ENCODE measurements at places on chromosomes 16 and 17. TPM values are rescaled to one million over a fixed set of nuclear protein-coding genes. Genes with fewer than 3 reads are reported as not detected.

DNA sequence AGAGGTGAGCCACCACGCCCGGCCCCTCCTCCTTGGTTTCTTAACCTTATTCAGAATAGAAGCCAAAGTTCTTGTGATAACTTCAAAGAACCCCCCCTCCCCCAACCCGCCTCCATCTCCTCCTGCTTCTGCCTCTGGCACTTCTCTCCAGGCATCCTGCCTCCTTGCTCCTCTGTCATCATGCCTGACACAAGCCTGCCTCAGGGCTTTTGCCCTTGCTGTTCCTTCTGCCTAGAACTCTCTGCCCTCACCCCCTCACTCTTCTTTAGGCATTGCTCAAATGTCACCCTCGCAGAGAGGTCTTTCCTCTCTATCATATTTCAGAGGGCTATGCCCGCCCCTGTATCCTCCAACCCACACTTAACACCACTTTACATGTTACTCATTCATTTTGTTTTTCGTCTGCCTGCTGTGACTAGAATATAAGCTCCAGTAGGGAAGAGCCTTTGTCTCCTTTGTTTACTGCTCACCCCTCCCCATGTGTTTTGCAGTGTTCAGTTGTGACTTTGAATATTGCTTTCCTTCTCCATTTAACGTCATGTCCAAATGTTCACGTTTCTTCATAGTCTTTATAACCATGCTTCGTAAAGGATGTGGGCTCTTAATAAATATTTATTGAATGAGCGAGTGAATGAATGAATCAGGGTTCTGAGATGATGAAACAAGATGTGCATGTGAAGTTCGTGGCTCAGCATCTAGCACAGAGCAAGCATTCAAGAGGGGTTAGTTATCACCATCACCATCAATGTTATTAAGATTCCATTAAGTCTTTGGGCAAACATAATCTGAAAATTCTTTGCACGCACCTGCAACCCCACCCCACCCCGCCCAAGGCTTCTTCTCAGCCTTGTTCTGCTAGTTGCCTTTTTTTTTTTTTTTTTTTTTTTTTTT is 186.2 kb upstream of the WSCD1 start:
- DNase-seq, result no peak

The MRPL10 gene
- 52.2 TPM for polyA plus RNA-seq

GRCh38 chr17:82015311-82015971 is 7.2 kb downstream of the CENPX start:
- no peak for DNase-seq

DNA sequence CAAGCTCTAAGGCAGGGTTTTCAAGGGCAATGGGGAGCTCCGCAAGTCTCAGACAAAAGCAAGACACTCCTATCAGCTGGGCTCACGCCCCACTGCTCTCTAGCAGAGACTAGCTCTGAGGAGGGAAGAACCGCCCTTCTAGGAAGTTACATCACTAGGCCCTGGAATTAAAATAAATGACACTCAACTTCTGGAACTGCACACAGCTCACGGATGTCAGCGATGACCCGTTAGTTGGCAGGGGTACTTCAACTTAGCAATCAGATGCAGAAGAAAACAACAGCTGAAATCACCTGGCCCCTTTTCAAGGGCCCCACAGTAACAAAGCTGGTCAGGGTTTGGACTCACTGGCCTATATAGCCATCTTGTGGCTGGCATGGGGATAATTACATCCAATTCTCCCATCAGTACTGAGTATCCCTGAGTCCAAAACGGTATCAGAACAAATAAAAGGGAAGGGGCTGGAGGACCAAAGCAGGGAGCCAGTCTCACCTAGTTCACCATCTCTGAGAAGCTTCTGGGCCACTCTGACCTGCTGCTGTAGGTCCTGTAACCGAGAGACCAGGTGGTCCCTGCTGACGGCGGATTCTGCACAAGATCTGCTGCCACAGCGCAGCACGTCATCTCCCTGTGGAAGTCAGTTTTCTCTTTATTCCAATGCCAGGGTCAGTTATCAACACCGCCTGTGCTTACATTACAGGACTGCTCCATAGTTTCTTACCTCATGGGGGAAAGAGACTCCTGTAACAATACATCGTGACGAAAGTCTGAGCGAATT is 22.2 kb downstream of the SERPINF1 start:
- DNase-seq, result peak; percentile 83

DNA sequence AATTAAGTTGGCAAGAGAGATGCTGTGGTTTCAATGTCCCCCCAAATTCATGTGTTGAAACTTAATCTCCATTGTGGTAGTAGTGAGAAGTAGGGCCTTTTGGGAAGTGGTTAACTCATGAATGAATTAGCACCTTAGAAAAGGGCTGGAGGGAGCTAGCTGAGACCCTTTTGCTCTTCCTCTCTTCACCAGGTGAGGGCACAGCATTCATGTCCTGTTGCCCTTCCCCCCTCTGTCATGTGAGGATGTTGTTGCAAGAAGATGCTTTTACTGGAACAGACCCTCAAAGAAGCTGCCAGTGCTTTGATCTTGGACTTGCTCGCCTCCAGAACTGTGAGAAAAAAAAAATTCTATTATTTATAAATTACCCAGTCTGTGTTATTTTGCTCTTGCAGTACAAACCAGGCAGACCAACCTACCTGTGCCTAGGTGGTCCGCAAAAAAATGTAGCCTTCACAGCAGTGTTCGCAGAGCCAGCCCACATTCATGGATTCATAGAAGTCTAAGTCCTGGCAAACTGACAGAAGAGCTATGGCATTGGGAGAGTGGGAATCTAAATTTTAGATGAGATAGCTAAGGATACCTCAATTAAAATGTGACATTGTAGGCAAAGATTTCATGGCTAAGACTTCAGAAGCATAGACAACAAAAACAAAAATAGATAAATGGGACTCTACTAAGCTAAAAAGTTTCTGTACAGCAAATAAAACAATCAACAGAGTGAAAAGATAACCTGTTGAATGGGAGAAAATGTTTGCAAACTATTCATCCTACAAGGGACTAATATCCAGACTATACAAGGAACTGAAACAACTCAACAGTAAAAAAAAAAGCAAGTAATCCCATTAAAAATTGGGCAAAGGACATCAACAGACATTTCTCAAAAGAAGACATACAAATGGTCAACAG is 32.0 kb upstream of the ABCA5 start:
- peak; percentile 42 for DNase-seq

The WNT9B gene
- 1.9 TPM for polyA plus RNA-seq

GRCh38 chr17:32801641-32802040 is 75.3 kb downstream of the MYO1D start:
- DNase-seq, result no peak

The CHST6 gene
- 0.04 TPM for polyA plus RNA-seq

DNA sequence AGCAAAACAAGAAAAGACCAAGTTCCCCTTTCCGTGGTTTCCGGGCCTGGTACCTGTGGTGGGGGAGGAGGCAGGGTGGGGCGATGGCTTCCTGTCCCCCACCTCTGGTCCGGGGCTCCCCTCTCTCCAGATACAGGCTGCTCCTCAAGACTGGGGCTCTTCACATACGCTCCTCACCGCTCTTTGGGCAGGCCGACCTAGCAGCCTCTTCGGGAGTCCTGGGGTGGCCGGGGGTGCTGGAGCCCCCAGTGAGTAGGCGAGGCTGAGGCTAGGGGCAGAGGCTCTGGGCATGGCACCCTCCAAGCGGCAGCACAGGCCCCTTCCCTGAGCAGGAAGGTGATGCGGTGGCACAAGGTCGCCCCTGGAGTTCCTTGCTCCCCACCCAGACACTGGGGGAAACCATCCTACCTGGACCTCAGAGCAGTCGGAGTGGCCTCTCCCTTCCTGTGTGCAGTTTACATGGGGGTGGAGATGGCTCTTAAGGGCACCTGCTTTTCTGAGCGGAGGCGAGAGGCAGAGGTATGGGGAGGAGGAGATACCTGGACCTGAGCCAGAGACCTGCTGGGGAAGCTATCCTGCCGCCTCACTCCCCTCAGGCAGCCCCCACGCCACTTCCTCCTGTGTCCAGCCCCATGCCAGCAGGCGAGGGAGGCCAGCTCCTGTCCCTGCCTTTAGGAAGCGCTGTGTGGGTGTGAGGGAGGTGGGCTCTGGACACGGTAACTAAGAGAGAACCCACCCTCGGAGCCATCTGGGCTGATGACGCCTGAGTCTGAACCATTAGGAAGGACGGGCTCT is 891 bp downstream of the CORO1A start:
- peak; percentile 29 for DNase-seq

DNA sequence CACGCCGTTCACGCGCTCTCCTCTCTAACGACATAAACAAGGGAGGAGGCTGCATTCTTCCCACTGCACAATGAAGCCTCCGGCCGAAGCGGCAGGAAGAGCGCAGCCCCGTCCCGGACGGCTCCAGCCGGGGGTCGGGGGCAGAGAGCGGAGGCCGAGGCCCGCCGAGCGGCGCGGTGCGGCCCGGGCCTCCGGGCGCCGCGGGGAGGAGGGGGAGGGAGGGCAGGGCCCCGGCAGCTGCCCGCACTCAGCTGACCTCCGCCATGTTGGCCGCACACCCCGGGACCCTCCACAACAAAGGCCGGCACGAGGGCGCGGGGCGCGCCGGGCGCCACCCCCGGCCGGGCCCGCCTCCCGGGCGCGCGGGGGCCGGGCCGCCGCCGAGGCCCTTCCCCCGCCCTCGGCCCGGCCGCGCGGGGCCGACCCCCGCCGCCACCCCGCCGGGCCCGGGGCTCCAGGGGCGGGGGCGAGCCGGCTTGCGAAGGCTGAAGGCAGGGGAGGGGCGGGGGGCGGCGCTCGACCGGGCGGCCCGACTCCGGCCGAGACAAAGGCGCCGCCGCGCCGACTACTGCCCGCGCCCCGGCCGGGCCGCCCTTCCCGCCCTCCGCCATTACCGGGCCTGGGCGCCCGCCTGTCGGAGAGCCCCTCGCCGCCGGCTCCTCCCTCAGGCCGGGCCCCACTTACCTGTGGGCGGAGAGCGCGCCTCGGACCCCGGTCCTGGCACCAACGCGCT is 527 bp downstream of the SIAH1 start:
- peak; percentile 89 for DNase-seq

DNA sequence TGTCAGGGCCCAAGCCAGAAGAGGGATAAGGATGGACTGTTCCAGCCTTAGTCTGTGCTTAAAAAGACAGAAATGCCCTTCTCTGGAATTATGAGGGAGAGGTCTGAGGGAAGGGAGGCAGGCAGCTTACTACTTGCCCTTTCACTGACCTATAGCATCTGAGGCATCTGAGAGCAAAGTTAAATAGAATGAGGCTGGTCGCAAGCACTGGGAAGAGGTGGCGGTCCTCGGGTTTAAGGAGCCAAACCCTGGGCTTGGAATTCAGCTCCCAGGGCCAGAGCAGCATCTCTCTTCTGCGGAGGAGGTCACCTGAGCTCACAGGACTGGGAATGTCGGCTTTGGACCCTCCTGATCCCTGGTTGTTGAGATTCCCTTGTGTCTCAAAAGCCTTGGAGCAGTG is 3.1 kb upstream of the LIMD2 start:
- DNase-seq, result no peak

The CES1 gene
- 5.9 TPM for polyA plus RNA-seq
